Type B pancreatic cell (in vitro differentiated cells): ENCODE measurements at places on chromosomes 1 and 21.
A peak's percentile ranks its signal among the peaks of the same experiment; 100 is the strongest.

GRCh38 chr21:26977746-26978145, 10.9 kb upstream of the ADAMTS5 start:
- no peak for DNase-seq

DNA sequence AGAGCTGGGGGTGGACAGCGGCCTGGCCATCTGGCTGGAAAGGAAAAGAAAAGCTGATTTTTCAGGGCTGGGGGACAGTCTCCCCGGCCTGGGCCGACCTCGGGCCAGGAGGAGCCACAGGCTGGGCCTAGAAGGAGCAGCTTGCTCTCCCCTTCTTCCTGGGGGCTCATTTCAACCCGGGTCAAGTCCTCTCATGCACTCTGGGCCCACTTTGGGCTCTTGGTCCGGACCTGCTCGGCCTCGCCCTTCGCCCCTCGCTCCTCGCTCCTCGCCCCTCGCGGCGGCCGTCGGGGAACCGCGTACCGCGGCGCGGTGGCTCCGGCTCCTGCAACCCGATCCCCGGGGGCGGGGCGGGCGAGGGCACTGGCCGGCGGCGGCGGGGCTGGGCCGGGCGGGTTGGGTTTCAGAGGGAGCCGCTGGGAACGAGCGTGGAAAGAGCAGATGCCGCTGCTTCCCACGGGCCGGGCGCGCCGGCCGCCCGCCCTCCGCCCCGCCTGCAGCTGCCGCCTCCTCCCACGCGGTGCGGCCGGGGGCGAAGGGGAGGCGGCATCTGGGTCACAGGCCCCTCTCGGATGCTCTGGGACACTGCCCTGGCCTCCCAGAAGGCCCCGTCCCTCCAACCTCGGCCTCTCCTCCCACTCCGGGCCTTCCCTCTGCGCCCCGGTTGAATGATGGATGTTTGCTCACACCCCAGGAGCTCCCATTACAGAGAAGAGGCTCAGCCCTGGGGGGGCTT, 6.6 kb downstream of the HEYL start:
- peak; percentile 79 for DNase-seq

DNA sequence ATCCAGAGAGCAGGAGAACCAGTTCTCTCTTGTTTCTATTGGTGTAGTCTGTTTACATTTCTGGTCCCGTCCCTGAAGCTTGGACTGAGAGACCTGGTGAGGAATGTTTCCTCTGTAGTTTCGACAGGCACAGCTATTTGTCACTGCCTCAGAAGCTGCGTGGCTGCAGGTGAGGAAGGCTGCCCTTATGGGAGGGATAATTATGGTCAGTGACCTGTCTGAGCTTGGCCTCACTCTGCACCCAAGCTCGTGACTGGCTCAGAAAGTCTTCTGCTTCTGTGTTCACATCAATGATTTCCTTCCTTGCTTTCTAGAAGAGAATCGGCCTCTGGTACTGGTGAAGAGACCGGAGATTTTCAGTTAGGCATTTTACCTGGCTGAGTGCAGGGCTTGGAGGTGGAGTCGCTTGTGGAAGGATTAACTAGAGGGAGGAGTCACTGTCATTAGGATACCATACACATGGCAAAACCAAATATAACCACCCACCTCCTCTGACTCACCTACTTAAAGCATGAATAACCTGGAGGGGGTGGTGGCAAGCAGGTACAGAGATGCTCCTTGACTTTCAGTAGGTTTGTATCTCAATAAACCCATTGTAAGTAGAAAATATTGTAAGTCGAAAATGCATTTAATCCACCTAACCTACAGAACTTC, 19.9 kb upstream of the WDR26 start:
- no peak for DNase-seq

GRCh38 chr1:203225071-203225470, 4.4 kb downstream of the CHIT1 start:
- no peak for DNase-seq
